ENCODE measurements at places on chromosomes 11 and 22. TPM values are rescaled to one million over a fixed set of nuclear protein-coding genes. Genes with fewer than 3 reads are reported as not detected.
A peak's percentile ranks its signal among the peaks of the same experiment; 100 is the strongest.

- DNase-seq = no peak
These were observed 130.5 kb downstream of the GRIA4 start for GRCh38 chr11:105740164-105740903.

AQP11 gene
- total RNA-seq = 3.6 TPM

DNA sequence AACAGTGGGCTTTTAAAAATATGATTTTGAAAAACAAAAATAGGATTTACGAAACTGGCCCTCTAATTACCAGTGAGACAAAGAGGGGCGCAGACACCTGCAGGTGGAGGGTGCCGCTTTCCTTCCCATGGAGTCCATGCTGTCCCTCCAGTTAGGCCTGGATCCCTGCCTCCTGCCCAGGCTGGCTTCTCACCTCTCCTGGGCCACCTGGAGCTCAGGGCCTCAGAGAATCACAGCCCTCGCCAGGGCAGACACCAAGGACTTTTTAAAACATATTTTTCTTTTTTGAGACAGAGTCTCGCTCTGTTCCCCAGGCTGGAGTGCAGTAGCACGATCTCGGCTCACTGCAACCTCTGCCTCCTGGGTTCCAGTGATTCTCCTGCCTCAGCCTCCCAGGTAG lies 1437.2 kb downstream of the TBC1D22A start:
- no peak for DNase-seq

OR51B5 gene
- not detected for total RNA-seq

GRCh38 chr11:122098261-122098980 lies 17.6 kb downstream of the BLID start:
- no peak for DNase-seq

DNA sequence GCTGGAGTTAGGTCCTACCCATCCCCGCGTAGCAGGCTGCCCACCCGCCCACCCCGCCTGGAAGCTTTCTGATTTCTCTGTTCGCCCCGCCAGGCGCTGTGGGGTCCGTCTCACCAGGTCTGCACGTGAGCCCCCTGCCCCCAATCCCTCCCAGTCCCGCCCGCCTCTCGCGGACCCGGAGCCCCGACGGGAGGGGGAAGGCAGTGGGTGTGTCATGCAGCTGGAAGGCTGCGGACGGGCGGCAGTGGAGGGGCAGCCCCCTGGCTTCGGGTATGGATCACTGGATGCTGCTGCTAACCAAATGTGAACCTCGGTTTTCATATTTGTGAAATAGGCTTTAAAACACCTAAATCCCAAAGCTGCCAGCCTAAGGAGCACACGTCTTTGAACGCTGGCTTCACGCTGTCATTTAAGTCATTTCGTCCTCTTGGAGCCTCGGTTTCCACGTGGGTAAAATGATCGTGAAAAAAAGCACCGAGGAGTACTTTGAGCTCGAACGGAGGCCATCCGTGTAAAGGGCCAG lies 568 bp upstream of the BIK start:
- DNase-seq = no peak

KDM4D gene
- 1.4 TPM for total RNA-seq

- peak; percentile 28 for DNase-seq
These were observed 1.8 kb downstream of the MS4A4A start for GRCh38 chr11:60282286-60282685.

DNA sequence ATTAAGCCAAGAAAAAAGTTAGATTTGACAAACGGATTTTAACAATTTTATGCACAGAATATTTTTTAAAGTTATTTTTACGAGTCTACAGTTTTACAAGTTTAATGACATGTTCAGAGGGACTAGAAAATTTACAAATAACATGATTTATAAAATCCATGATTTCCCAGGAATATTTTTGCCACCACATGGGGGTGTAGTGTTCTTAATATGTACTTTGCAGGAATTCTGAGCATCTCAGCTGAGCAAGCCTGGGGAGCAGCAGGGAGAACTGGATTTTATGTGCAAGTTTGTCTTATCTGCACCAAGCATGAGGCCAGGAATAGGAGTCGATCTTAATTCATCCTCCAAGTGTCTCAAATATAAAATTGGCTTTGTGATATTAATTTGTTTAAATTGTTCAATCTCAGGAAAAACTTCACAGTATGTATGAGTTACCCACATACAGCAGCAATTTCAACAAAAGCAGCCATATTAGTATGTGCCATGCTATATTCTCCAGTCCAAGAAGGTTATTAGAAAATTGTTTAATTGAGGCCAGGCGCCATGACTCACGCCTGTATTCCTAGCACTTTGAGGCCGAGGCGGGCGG lies 826.3 kb downstream of the DLG2 start:
- DNase-seq = peak; percentile 29

GRCh38 chr11:47847892-47848699 lies at the start of gene NUP160:
Gene NUP160, minus strand, starts transcription at chr11:47848350. Its CDS starts 32 bp downstream, at chr11:47848318.
- peak; percentile 72 for DNase-seq

DNA sequence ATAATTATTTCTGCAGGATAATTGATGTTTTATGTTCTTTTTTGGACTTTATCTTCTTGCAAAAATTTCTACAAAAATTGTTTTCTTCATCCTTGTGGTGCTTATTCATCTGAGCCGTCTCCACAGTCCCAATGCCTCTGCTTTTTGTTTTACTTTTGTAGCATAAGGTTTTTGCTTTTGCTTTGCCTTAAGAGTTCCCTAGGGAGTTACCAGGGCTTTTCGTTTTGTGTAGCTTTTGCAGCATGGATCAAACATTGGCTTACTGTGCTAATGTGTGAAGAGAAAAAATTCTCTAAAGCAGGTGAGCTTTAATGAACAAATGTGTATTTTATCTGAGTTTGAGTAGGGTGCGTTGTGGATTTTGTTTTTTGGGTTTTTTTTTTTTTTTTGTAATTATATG lies 11.8 kb downstream of the XBP1 start:
- DNase-seq = no peak

KRTAP5-2 gene
- not detected for total RNA-seq

GRCh38 chr11:121337740-121338272 lies 45.2 kb downstream of the SC5D start:
- no peak for DNase-seq

- peak; percentile 1 for DNase-seq
These were observed 8.7 kb downstream of the MMP26 start for GRCh38 chr11:4713241-4713640.

DNA sequence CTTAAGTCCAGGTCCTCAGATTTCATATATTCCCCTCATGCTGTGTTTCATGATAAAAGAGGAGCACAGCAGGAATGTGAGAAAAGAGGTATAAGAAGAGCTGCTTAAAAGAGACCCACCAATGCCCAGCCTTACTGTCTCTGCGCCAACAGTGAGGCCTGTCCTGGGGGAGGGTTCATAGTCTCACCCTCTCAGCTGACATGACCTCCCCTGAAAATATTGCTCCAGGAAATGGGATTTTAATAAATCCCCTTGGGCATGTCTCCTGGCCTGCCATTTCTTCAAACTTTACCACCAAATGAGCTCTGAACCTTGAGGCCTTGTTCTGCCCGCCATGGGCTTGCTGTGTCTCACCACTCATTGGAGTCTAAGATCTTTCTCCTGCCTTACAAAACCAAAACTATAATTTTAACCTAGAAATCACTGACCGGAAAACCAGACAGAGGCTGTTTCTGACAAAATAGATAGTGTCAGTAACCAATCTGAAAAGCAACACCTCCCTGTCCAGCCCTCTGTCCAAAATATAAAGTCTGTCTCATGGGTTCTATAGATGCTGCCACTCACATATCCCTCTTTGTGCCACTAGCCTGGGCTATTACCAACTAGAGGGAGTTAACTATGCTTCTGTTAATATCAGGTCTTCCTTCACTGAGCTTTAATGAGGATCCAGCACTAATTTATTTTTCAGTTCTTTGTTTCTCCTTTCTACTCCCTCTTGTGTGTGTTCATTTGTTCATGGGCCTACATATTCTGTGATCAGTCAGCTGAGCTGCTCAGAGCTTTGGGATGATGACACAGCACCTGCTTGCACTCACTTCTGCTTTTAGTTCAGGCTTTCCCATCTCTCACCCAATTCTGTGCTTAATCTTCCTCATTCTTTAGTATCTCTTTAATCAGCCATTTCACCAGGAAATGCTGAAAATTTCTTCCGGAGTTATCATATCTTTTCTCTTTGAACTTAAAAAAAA lies at the start of gene OR2AG2:
TSS of gene OR2AG2 (minus strand) at position 51 of the 968 bp plus-strand sequence. CDS start 3,019 bp downstream, outside the sequence.
- no peak for DNase-seq

- DNase-seq = no peak
These were observed 123.3 kb downstream of the APIP start for GRCh38 chr11:34792814-34793258.

DNA sequence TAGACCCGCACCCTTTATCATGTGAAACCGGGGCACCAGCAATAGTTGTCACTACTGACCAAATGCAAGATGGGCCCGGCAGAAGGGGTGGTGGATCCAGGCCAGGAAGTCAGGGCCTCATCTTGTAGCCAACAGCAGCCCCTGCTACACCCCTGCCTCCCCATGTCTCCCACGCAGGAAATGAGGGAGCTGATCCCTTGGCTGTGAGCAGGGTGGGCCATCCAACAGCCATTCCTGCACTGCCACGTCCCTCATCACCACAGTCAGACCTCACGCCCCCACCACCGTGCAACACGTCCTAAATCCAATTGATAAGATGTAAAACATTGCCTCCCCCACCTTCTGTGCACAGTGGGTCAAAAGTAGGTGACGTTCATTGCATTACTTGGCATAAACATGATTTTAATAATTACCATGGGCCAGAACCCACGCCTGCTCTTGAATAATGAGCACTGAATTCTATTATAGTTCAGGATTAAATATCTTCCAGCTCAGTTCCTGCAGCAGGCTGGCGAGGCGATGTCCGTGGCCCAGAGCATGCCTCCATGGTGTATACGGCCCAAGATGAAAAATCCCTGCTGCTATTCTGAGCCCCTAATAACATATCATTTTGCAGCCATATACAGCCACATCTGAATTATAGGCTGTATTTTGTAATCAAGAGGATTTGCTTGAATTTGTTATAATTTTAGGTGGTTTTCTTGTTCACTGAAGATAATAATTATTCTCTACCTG lies 1373.8 kb downstream of the BRD1 start:
- DNase-seq = no peak

DNA sequence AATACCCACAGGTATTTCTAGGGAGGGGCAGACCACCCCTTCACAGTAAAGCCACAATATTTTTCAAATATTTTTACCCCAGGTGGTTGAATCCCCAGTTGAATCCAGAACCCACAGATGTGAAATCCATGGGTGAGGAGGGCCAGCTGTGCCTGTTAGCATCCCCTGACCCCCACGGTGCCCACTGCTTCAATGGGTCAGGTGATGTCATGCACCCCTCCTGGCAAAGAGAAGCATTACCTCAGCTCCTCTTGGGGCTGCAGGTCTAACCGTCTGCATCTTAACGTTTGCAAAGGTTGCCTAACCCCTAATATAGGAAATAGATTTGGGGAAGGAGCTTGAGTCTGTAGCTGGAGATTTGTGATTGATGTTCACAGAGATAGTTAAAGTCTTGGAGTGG lies 24.7 kb upstream of the IL17RA start:
- DNase-seq = no peak

RAB3IL1 gene
- total RNA-seq = 0.12 TPM

DNA sequence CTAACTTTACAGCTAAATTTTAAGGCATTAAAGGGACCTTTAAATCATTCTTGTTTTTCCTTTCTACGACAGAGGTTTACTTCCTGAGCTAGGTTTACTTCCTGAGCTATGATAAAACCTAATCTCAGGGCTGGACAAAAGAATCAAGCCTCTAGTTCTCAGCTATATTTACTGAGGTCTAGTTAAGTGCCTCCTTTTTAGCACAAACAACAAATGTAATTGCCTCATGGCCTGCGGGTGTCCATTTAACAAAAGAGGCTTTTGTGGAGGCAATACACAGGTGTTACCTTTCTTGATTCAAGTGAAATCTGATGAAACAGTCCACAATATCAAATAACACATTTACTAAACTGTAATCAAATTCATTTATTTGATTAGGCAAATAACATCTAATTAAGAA lies 67.3 kb downstream of the IMMP1L start:
- no peak for DNase-seq

DNA sequence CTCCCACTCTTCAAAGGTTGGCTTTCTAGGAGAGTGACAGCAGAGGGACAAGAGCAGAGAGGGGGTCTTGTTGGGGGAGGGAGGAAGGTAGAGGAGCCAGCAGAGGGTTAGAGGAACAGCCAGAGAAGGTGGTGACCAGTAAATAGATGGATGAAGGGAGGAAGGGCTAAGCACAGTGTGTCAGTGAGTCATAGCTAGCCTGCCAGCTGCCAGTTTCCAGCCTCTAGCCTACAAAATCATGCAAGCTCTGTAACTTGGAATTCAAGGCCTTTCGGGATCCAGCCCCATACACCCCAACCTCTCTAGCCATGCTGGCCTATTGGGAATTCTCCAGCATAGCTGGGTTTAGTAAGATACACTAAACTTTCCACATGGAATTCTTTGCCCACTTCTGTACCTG lies 147.4 kb upstream of the TEAD1 start:
- DNase-seq = peak; percentile 68

GRCh38 chr11:123265951-123266350 lies 70.9 kb upstream of the CLMP start:
- no peak for DNase-seq

DNA sequence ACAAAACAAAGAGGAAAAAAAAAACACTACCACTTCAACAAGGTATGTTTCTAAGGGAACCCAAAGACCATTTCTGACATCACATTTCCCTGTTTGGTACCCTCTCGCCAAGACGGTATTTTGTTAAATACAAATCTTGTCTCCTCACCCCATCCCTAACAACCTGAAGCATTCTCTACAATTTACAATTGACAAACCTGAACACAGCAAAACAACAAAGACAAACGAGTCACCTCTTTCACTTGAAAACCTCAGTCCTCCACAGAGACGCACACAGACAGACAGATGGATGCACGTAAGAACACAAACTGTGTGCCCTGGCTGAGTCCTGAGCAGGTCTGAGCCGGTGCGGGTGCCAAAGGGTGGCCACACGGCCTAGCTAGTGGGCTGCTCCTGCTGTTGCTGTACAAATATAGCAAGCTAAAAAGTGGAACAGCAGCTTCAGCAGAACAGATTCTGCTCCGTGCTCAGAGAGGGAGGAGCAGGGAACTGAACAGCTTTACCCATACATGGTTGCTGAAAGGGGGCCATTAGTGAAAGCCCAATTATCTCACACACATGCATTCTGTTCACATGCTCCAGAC lies 28.5 kb downstream of the CELF1 start:
- DNase-seq = peak; percentile 18

DNA sequence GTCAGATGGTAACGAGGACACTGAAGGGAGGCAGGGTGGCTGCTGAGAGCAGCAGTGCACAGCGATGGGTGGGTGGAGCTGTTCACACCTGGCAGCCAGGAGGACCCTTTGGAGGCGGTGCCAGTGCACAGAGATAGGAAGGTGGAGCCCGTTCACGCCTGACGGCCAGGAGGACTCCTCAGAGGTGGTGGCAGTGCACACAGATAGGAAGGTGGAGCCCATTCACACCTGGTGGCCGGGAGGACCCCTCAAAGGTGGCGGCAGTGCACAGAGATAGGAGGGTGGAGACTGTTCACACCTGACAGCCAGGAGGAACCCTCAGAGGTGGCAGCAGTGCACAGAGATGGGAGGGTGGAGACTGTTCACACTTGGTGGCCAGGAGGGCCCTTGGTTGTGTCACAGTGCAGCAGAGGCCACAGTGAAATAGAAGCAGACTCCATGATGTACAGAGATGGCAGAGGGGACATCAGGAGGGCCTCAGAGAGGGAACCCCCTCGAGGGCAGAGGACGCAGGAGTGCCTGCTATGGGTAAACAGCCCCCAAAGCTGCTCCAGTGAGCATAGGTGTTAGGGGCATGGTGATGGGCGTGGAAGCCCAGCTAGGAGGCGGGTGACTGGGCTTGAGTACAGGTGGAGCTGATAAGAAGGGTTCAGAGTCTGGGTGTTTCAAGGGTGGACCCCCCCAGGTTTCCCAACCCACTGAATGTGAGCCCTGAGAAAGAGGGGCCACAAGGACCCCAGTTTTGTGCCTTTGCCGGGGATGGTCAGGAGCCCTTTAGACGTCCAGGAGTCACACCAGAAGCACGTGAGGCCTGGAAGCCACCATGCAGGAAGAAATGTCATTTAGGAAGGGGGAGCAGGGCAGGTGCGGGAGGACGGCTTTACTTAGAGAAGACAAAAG lies 566.7 kb downstream of the BRD1 start:
- DNase-seq = no peak

Data from M059J (cell line).